ENCODE measurements at places on chromosomes 6 and 20.
A peak's percentile ranks its signal among the peaks of the same experiment; 100 is the strongest.

DNA sequence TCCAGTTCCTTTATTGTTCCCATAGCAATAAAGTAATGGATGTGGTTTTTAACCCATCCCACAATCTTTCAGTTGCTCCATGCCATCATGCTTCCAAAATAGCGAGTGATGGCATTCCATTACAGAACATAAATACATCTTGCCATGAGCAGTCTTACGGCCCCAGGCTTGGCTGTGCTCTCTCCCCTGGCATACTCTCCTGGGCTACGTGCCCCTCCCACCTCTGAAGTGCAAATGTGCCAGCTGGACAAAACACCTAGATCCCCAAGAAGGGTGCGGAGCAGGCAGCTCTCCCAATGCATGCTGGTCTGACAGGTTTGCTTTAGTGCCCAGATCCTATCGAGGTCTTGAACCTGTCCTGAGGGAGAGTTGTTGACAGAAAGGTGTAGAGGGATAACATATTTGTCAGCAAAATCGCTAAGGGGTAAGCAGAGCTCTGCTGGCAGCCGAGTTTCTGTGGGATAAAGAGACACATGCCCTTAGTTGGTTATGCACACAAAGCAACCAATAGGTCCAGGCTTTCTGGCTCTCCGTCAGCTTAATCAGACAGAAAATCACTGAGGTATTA lies 43.9 kb upstream of the PAX1 start:
- DNase-seq, result no peak

DNA sequence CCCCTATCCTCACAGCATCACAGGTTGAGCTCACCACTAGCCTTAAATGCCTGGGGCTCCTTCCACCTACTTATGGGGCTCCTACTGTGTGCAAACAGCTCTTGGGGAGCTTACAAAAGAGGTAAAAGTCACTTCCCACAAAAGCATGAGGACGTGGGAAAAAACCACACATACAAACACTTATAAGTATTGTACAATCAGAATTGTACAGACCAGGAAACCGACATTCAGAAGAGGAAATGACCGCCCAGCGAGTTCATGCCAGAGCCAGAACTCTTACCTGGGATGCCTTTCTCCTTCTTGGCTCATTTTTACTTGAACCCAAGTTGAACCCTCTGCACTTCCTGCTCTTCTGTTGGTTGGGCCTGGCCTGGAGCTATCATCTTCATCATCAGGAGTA lies 6.3 kb upstream of the PPP1R16B start:
- no peak for DNase-seq

GRCh38 chr6:129565811-129566210 lies 144.2 kb downstream of the ARHGAP18 start:
- no peak for DNase-seq

- DNase-seq, result no peak
Measured at GRCh38 chr20:58174708-58175280, 53.7 kb downstream of the ANKRD60 start.

- DNase-seq, result no peak
Measured at GRCh38 chr6:151782560-151782959, 24.9 kb upstream of the ESR1 start.

GRCh38 chr6:36127462-36128016 lies 2.8 kb upstream of the MAPK13 start:
- DNase-seq, result no peak

GRCh38 chr6:139763468-139764210 lies 389.2 kb upstream of the CITED2 start:
- no peak for DNase-seq

DNA sequence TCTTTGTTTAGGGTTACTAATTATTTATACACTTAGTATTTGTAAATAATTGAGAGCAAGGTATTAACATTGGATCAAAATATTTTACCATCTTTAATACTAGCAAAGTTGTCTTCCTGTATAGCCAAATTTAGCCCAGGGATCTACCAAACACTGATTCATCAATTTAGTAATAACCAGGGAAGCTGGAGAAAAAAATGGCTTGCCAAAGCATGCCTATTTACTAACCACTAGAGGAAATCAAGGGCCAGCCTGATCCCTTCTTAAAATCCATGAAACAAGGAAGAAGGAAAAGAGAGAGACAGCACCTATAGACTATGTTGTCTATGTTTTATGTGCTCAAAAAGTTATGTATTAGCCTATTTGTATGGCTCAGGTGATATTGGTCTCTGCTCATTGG lies 450.3 kb upstream of the GJE1 start:
- no peak for DNase-seq

GRCh38 chr6:85462673-85463072 lies 12.8 kb downstream of the NT5E start:
- DNase-seq, result no peak

GRCh38 chr20:49179368-49180277 lies 8.5 kb downstream of the STAU1 start:
- DNase-seq, result no peak

GRCh38 chr6:18997375-18997826 lies 610.3 kb downstream of the RNF144B start:
- no peak for DNase-seq

DNA sequence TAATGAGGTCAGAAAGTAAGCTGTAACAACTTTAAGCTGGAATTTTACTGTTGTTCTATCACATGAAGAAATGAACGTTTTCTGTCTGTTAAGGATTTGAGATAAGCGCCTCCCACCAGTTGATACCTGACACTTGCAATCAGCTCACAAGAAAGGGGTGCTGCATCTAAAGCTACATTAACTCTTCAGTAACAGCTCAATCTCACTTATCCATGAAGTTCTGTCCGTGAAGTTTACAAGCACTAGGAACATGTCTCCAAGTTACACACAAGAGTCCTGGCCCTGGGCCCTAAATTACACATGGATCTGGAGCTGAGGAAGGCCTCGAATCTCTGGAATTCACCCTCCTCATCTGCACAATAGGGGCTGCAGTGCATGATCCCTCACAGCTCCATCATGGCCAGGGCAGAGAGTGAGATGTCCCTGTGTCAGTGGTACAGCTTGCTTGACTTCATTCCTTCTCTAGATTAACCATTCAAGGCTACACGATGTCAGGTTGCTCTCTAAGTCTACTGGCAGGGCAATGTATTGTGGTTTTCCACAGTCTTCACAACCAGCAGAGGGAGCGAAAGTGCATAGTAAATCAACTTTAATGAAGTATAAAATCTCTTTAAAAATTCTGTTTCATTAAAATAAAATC lies 182.4 kb upstream of the MCHR2 start:
- no peak for DNase-seq

- no peak for DNase-seq
Measured at GRCh38 chr6:24157886-24158285, 31.9 kb downstream of the NRSN1 start.

DNA sequence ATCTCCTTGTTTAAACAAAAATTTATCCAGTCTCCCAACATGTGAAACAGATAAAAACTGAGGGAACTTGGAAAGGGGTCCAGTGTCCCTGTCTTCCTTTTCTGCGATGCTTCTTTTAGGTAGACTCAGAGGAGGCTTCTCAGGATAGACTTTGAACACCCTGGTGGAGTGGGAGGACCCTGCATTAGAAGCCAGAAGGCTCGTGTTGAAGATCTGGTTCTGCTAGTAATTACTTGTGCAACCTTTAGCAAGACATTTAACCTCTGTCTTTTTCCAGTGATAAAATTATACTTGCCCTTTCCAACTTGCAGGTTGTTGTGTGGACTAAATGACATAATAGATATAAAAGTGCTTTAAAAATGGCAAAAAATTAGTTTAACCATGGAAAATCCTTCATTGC lies 67.1 kb upstream of the PREP start:
- DNase-seq, result no peak

GRCh38 chr6:140043357-140043756 lies 668.9 kb upstream of the CITED2 start:
- no peak for DNase-seq

DNA sequence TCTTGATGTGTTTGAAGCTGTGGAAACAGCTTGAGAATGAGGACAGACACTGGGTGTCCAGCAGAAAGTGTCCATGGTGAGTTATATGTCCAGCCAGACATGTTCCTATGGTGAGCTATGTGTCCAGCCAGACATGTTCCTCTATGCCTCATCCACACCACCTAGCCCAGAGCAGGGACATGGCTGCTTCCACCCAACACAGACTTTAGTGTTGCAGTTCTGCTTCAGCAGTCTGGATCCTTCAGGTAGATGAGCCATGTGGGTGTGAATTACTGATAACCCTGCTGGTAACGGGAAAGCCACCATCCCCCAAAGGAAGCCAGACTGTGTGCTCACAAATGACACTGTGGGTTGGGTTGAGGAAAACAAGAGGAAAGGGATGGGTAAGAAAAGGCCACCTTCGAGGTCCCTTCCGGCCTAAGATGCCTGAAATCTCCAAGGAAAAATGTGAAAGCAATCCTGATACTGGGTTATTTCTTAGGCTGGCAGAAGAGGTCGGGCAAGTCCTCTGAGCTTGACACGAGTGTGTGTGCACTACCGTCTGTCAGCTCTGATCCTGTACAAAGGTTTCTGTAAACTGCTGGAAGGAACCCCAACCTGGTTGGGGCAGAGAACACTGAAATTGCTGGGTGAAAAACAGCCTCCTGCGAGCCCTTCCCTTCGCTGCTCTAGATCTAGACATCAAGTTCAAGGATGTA lies 77.8 kb downstream of the NINL start:
- DNase-seq, result no peak

- no peak for DNase-seq
Measured at GRCh38 chr6:1946583-1946982, 298.8 kb downstream of the GMDS start.

DNA sequence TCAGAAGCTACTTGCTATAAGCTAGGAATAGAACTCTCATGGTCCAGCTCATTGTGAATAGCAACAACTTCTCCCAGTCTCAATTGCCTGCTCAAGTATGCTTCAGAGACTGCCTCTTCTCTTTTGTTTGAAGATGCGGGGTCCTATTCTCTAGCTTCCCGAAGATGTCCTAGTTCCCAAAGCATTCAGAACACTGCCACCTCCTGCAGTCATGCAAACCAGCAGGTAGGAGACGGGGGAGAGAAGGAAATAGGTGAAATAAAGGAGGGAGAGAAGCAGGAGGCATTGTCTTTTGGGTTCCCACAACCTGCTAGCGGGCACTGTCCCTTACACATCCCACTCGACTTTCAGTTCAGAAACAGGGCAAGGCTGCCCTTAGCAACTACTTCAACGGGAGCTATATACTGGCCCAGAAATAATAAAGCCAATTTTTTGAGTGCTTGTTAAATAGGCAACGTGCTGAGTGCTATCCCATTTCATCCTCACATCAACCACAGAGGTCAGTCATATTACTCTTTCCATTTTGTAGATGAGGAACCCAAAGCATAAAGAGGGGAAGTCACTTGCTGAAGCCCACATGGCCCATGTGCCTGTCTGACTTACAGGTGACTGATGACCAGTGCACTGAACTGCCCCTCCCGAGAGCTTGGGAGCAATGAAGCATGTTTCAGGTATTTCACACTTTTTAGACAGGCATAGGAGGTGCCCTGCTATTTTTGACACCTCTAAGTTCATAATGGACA lies 61.9 kb upstream of the ATXN1 start:
- DNase-seq, result no peak

DNA sequence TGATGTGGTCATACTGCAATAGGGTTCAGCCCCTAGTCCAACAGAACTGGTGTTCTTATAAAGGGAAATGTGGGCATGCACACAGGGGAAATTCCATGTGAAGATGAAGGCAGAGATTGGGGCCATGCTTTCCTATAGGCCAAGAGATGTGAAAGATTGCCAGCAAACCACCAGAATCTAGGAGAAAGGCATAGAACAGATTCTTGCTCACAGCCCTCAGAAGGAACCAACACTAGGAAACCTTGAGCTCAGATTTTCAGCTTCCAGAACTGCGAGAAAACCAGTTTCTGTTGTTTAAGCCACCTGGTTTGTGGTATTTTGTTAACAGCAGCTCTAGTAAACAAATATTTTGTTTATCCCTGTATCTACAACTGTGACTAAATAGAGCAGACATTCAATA lies 197.6 kb upstream of the CITED2 start:
- DNase-seq, result no peak

- DNase-seq, result peak; percentile 53
Measured at GRCh38 chr6:163415620-163416556, 1.4 kb downstream of the QKI start.

GRCh38 chr6:151044465-151045441 lies 179.3 kb downstream of the MTHFD1L start:
- DNase-seq, result no peak

- no peak for DNase-seq
Measured at GRCh38 chr20:44004306-44004915, 89.8 kb downstream of the TOX2 start.

- DNase-seq, result no peak
Measured at GRCh38 chr6:22219925-22220324, 76.9 kb downstream of the PRL start.

- no peak for DNase-seq
Measured at GRCh38 chr6:131424475-131424874, 148.6 kb upstream of the ARG1 start.

GRCh38 chr6:157861814-157862213 lies 38.8 kb downstream of the SNX9 start:
- no peak for DNase-seq

DNA sequence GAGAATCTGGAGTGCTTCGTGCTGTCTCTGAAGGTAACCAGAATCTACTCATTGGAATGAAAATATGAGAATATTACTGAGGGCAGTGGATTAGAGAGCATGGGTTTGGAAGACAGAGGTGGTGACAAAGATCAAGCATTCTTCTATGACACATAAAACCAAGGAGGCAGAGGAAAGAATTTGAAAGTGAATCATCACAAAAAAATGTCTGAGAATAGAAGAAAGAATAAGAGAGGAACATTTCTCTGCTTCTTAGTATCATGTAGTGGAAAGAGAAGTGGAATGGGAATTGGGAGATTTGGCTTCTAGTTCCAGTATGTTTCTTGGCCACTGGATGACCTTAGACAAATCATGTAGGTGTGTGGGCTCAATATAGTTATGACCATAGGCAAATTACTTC lies 474.0 kb downstream of the TFAP2B start:
- no peak for DNase-seq

- DNase-seq, result no peak
Measured at GRCh38 chr6:68689910-68690309, 54.8 kb downstream of the ADGRB3 start.

- DNase-seq, result no peak
Measured at GRCh38 chr6:138988469-138988834, 399 bp upstream of the REPS1 start.

DNA sequence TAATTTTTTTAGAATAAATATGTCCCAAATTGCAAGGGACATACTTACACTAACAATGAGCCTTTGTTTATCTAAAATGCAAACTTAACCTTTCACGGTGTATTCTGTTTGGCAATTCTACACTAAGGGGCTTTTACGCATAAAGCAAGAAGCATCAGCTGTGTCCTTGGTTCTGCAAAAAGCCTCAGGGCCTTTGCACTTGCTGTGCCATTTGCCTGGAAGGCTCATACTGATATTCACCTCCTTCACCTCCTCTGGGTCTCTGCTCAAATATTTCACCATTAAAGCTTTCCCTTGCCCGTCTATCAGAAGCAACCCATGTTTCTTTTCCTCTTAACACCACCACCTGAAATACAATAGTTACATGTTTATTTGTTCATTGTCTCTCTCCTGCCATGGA lies 8.9 kb upstream of the BMP7 start:
- DNase-seq, result no peak
